ENCODE measurements at places on chromosomes 3 and 15.
A peak's percentile ranks its signal among the peaks of the same experiment; 100 is the strongest.

GRCh38 chr3:59809016-59809415 lies 759.2 kb upstream of the CFAP20DC start:
- DNase-seq, result no peak

DNA sequence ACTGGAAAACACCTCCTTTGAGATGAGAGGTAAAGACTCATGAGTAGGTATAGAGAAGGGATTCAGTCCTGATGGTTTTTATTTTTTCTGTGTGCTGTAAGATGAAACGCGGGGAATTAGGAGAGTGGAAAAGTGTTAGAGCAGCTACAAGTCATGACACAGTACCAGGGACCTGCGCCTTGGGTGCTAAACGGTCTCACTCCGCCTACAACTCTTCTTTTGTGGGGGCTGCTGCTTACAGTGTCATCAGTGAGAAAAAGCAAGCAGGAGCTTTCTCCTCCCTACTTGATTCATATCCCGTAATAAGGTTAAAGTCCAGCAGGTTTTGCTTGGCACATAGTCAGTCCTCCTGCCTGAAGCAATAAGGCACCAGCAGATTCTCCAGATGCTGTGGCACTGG lies 39.1 kb downstream of the RASGRP1 start:
- DNase-seq, result no peak

DNA sequence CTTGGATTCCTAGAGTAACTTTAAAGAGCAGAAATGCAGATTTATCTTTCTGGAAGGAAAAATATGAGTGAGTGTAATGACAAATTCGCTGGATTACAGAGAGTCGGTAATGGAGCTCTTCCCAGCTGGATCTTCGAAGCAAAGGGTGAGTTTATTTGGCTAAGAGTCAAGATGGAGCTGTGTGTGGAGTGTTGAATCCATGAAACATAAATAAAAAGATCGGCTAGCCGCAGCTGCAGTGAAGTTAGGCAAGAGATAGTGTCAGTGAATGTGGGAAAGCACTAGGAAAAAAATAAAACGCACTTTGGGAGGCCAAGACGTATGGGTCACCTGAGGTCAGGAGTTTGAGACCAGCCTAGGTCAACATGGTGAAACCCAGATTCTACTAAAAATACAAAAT lies 10.3 kb downstream of the NAALADL2 start:
- DNase-seq, result no peak

- DNase-seq, result no peak
These were observed 259.6 kb upstream of the CTNNB1 start for GRCh38 chr3:40939741-40940130.

GRCh38 chr3:171132873-171133272 lies 106.4 kb upstream of the SLC2A2 start:
- no peak for DNase-seq

DNA sequence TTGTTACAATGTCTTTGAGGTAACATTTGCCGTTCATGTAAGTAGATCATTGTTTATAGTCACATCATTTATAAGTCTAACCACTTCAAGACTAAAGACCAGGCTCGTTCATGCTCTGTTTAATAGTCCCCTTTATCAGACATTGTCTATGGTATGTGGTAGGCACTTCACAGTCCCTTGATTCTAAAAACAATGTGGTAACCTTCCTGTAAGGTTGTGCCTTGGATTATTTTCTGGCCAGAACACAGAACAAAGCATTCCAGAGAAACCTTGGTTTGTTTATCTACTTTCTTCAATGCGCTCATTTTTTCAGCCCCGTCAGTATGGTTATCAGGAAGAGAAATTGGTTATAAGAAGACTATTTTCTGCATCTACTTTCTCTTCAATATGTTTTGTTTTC lies 16.3 kb upstream of the ST3GAL6 start:
- DNase-seq, result no peak

- DNase-seq, result no peak
These were observed 77.4 kb downstream of the ANXA2 start for GRCh38 chr15:60320365-60320764.

DNA sequence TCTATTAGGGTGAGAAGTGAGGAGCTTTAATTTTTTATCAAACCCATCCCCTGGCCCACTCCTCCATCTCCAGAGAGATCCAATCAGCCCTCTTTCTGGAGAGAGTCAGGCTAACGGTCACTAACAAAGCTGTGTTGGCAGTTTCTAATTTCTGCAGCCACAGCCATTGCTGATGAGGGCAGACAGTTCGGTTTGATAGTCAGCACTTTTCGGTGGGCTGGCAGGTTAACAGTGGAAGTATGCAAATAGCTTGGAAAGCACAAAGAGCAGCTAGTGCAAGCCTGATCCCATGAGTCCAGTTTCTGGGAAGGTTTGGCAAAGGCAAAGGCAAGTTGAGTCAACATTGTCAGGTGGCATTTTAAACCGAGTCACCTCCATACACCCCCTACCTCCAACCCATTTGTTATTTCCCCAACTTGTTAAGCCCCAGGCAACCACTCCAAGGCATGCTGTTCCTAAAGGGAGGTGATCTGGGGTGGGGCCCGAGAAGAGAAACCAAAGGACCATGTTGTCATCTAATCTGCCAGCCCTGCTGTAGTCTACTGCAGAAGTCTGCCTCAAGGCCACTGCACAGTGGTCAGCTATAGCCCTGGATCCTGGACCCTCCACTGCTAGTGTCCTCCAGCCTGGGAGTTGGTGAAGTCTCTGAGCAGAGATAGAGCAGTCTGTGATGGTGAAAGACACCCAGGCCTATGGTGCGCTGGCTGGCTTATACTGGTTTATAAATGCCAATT lies 1.7 kb downstream of the CCR1 start:
- DNase-seq, result no peak

GRCh38 chr3:47503033-47503432 lies 10.5 kb downstream of the ELP6 start:
- no peak for DNase-seq

- no peak for DNase-seq
These were observed 93.8 kb downstream of the FHIT start for GRCh38 chr3:61157414-61157813.

DNA sequence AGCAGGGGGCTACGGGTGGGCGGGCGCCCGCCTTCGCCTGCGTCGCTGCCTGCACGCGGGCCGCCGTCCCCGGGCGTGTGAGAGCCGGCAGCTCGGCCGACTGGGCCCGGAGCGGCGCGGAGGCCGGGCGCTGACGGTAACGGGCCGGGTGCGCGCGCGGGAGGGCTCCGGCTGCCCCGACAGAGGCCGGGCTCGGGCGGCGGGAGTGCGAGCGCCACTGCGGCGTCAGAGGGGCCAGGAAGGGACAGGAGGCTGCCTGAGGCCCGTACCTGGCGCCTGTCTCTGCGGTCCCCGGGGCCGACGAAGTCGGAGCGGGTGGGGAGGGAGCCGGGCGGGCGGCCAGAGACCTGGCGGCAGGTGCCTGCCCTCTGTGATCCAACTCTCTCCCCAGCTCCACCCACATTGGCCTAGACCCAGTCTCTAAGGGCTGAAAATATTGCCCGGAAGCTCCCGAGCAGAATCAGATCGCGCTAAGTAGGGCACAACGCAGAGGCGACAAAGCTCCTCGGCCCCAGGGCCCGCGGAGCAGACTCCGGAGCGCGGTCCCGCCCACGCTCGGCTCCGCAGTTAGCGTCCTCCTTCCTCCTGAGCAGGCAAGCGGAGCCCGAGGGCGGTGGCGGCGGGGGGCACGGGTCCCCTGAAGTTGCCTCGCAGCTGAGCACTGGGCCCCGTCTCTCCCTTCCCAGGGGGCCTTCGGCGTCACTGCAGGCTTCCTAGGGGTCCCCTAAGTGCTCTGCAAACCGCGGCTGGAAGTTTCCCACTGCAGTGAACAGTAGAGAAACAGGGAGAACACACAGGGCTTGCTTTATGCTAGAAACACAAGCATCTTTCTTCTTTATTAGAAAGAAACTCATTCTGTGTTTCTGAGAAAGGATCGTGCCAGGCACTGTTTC lies at the start of gene MAN2A2:
TSS of gene MAN2A2 (plus strand) at position 463 of the 893 bp plus-strand sequence. CDS start 906 bp downstream, outside the sequence.
- DNase-seq, result no peak

GRCh38 chr3:87311309-87311708 lies 34.9 kb upstream of the POU1F1 start:
- DNase-seq, result no peak

- no peak for DNase-seq
These were observed at the start of gene NUP210 for GRCh38 chr3:13420045-13420830. TSS of gene NUP210 (minus strand) at chr3:13420322. CDS start at chr3:13420226, 96 bp downstream.

GRCh38 chr3:38365469-38366062 lies 19.0 kb downstream of the XYLB start:
- no peak for DNase-seq

GRCh38 chr3:141412087-141412935 lies 44.0 kb downstream of the ZBTB38 start:
- peak; percentile 8 for DNase-seq
